ENCODE measurements at places on chromosomes 5 and 9.

GRCh38 chr5:156515803-156516360 lies 188.9 kb downstream of the SGCD start:
- DNase-seq, result no peak

GRCh38 chr5:172115541-172115982 lies 72.5 kb downstream of the STK10 start:
- no peak for DNase-seq

DNA sequence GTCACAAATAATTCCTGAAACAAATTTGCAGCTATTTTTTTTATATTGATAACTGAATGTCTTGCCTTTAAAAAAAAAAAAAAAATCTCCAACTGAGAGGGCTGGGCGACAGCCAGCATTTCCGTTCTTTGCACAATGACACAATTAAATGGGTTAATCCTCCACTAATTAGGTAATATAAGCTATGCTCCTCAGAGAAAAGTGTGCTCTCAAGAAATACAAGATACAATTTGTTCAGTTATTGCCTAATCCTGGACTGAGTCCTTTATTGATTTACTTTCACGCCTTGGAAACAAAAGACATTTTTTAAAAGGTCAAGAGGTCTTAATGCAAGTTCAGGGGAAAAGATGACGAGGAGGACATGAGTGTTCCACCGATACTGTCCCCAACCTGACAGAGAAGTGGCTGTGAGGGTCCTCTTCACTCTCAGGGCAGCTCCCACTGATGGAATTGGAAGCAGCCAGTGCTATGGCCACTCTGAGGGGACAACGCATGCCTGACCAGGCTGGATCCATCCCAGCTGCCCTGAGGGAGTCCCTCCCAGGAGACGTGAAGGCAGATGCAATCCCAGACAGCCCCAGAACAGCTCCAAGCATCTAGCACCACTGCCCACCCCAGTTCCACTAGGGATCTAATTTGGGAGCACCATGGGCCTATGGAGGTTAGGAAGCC lies 220.7 kb downstream of the GNA14 start:
- DNase-seq, result no peak

- no peak for DNase-seq
Measured at GRCh38 chr5:32168460-32169033, 5.6 kb downstream of the GOLPH3 start.

Data from T follicular helper cell (primary cell).